Neuronal stem cell (in vitro differentiated cells): ENCODE measurements at places on chromosomes 5 and 9.

DNA sequence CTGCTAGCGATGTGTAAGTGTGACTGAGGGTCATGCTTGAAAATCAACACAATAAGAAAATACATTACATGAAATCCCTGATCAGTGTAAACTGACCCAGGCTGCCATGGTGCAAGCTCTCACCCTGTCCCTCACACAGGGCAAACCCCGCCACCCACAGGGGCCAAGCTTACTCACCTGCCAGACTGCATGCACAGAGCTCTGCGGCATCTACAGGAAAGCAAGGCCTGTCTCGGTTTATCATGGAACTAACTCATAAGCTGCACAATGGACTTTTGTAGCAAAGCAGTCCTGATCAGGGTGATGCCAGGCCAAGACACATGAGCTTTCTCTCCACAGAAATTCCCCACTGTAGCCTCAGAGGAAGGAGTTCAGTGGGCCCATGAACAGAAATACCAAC is 9.7 kb downstream of the IPPK start:
- DNase-seq, result no peak

- DNase-seq, result no peak
These were observed 5.1 kb upstream of the AHRR start for GRCh38 chr5:316210-317085.

DNA sequence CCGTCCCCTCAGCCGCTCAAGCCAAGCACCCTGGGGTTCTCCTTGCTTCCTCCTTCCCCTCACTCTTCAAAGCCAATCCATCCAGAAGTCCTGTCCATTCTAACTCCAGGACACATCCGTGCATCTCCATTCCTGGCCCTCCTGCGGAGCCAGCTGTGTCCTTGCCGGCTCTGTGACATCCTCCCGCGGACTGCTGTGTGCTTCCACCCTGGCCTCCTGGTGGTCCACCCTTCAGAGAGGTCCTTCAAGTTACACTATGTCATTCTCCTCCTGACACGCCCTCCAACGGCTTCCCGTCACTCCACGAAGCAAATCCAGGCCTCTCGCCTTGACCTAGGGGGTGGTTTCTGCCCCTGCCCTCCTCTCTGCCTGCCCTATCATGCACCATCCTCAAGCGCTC is 13.0 kb upstream of the SCGB3A1 start:
- no peak for DNase-seq

DNA sequence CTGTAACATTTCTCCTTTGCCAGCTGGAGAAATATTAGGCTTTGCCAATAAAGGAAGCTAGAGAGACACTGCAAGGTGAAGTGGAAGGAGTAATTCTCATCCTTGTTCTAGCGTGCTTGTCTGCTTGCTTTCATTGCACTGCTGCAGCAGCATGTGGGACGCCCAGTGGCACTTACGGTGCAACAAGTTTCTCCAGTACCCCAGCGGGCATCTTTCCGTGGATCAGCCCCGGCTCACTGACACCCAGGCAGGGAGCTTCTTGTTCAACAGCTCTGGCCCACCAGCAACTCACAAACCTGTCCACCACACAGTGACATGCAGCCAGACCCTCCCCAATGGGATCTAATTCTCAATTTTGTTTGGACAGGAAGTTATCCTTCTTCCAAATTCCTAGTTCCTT is 233.2 kb downstream of the GLIS3 start:
- DNase-seq, result no peak

GRCh38 chr5:76190356-76190755 is 107.2 kb downstream of the SV2C start:
- no peak for DNase-seq

GRCh38 chr5:77463905-77464304 is 28.2 kb downstream of the WDR41 start:
- DNase-seq, result no peak

DNA sequence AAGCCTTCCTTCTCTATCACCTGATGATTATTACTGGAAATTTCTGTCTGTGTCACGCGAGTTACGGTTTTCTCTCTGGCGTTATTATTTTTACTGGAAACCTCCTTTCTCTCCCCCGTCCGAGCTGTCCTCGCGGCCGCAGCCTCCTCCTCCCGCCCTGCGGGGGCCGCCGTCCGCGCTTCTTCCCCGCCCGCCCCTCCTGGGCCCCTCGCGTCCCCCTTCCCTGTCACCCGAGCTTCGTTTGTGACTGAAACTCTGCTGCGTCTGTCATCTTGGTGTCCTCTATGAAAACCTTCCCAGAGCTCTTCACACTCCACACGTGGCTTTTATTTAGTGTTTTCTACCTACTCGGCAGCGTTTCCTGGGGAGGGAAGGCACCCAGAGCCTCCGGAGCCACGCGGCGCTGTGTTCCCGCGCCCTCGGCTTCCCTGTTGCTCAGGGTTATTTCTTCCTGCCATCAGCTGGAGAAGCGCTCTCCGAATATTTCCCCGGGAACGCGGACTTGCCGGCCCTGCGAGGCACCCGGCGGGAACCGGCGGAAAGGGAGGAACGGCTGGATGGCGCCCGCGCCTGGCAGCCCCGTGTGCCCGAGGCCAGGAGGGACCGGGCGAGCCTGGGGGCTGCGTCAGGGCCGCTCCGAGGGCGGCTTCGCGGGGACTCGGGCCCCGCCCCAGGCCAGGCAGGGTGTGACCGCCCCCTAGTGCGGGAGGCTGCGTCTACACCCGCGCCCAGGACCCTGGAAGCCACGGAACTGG is 33.9 kb downstream of the TRIP13 start:
- DNase-seq, result peak; percentile 26

- no peak for DNase-seq
These were observed 6.9 kb downstream of the SREK1 start for GRCh38 chr5:66151030-66151429.

DNA sequence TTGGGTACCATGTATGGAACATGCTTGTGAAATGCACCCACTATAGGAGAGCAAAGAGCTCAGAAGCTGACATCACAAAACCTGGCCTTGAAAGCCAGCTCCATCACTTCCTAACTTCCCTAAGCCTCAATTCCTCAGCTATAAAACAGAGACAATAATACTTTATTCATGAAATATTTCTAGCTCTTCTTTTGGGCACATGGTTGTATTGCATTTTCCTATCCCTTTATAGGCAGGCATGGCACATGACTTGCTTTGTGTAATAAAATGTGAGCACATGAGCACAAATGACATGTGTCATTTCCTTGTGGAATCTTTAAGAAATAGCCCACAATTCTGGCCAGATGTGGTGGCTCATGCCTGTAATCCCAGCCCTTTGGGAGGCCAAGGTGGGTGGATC is 18.5 kb downstream of the ZNF366 start:
- no peak for DNase-seq

- DNase-seq, result no peak
These were observed 30.9 kb downstream of the NTNG2 start for GRCh38 chr9:132192728-132193127.

DNA sequence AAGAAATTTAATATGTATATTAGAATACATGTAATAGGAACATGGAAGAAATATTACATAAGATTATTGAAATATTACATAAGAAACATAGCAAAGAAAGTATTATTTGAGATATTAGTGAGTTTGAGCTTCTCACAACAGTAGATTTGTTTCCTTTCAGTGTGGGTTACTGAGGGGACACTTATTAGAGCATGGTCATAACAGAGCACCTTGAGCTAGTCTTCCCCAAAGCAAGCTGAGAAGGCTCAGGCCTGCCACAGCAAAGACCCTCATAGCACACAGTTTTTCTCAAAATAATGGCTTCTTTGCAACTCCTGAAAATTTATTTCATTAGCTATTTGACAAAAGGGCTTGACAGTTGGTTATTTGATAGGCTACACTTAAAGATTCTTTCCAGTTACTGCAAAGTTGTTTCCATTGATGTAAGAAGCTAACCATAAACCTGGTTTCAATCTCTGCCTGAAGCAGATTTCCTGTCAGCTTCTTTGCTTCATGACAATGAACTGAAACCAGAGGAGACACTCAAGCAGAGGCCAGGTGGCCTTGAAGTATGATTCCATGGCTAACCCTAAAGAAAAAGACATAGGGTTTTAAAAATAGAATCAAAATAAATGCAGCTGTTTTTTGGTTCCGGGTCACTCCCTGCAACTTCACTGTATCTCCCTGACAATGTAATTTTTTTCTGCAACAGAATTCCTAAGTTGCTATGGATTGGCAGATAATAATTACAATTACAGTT is 68.6 kb downstream of the ERMP1 start:
- no peak for DNase-seq

- no peak for DNase-seq
These were observed 27.3 kb downstream of the LHFPL2 start for GRCh38 chr5:78621291-78621738.

DNA sequence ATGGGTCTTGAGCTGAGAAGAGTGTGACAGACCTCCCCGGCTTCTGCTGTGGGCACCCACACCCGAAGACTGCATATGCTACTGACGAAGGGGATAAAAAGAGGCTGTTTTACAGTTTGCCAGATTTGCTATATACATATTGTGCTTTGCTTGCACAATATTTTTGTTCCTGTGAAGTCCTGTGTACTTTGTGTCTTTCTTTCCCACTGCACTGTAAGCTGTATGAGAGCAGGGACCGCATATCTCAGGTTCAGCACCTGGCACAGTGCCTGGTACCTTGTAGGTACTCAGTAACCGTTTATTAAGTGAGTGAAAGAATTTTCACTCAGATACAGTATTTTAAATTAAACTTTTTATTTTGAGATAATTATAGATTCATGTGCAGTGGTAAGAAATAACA is 8.2 kb upstream of the GARNL3 start:
- no peak for DNase-seq

DNA sequence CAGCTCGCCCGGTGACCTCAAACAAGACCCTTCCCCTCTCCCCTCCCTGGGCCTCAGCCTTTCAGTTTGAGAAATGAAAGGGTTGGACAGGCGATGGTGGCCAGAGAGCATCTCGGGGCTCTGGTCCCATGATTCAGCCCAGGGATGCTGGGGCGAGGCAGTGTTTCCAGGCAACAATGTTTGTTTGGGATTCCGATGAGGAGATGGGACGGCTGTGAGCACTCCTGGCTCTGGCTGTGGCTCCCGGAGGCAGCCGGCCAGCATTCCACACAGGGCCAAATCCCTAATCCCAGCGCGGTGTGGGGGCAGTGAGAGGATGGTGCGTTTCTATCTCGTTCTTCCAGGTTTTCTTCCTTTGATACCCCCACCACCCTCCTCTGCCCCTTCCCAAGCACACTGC is 66.0 kb downstream of the HMCN2 start:
- no peak for DNase-seq

- no peak for DNase-seq
These were observed 42.7 kb downstream of the AP3B1 start for GRCh38 chr5:78251663-78252284.

GRCh38 chr9:129864991-129865647 is 29.9 kb downstream of the USP20 start:
- no peak for DNase-seq

DNA sequence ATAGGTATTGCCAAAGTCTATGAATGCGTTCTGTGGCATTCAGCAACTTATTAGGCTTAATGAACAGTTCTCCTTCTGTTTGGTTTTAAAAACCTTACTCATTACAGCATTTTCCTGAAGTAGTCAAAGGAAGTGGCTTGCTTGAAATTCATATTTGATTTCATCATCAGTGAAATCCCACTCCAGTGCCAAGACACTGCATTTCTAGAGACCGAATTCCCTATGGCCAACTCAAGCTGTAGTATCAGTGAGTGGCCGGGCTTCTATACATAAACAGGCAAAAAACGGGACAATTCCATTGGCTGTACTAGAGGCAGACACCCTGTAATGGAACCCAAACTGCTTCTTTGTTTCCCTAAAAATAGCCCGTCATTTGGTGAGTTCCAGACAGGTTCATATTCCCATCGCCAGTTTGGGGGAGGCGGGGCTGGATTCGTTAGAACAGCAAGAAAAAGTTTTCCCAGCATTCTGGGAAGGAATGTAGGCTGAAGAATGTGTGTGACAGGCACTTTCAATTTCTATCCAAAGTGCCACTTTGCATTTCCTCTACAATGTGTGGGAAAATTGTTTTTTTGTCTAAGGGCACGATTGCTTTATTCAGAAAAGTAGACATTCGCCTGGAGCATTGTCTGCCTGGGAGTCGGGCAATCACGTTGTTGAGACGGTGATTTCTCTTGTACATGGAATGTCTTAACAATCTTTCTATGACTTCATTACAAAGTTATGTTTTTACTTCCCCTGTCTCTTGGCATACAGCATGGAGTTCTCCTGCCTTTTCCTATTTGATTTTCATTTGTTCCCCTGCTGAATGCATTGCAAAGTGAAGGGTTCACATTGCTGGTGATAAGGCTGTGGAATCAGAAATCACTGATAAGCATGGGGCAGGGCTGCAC is 141.8 kb upstream of the MAST4 start:
- DNase-seq, result no peak

DNA sequence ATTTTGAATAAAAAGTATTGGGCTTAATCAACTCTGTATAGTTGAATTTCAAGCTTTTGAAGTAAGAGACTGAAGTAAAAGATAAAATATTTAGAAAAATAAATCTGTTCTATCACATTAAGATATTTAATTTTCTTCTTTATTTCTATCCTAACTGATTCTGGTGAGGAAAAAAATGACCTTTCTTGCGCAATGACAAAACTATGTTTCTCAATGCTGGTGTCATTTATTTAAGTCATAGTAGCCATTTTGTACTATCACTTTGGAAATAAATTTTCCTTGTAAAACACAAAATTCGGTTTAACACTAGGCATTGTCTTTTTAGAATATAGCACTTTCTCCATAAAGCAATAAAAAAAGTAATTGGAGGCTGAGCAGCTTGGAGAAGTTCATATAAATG is 728.0 kb downstream of the CDH9 start:
- DNase-seq, result no peak

DNA sequence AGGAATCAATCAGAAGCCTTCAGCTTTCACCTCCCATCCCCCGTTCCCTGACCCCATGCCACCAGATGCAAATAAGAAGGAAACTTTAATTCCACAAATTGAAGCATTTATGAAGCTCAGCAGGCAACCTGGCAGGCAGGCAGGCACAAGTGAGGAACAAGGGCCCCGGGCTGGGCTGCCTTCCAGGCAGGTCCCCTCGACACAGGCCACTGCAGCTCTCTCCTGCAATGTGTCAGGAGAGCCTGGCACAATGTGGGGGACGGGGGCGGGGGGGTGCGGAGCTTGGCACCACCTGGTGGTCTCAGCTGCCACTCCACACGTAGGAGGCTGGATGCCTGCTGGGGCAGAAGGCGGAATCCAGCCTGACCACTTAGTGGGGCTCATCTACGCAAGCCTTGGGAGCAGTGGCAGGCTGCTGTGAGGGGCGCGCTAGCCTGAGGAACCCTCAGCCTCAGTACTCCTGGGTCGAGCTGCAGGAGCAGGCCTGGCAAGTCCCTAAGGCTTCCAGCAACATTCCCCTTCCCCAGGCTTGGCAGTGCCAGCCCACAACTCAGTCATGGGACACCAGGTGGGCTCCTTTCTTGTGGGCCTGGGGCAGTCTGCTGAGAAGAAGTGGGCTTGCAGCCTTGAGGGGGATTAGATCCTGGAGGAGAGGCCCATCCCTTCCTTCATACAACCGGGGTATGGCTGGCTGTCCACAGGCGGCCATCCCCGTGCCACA is 50.2 kb upstream of the KCNMB1 start:
- DNase-seq, result no peak

DNA sequence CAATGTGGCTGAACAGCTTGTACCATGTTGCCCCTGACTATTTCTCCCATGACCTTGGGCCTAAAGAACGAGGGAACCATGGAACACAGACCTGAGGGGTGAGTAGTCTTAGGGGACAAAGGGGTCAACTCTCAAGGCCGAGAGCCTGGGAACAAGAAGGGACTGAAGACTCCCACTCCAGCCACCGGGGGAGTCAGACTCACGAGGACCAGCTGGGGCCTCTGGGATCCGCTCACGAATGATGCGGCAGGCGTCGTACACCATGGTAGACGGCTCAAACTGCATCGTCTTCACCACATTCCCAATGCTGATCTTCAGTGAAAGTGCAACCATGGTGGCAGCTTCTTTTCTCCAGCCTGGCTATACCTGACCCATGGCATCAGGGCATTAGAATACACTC is 6.6 kb downstream of the TLN1 start:
- DNase-seq, result no peak

- DNase-seq, result no peak
These were observed 5.7 kb downstream of the TRIM52 start for GRCh38 chr5:181255276-181255675.
